ENCODE measurements at places on chromosomes 1 and 21.

- no peak for DNase-seq
Measured at GRCh38 chr1:186502087-186502486, 41.2 kb upstream of the PDC start.

GRCh38 chr1:80994934-80995333 is 805.8 kb upstream of the ADGRL2 start:
- no peak for DNase-seq

GRCh38 chr1:62601457-62601856 is 4.1 kb downstream of the ANGPTL3 start:
- no peak for DNase-seq

GRCh38 chr1:156546267-156546666 is 26.1 kb downstream of the IQGAP3 start:
- no peak for DNase-seq

GRCh38 chr21:16195538-16195910 is 465.7 kb downstream of the USP25 start:
- no peak for DNase-seq

GRCh38 chr1:6984986-6985385 is 199.7 kb downstream of the CAMTA1 start:
- no peak for DNase-seq

DNA sequence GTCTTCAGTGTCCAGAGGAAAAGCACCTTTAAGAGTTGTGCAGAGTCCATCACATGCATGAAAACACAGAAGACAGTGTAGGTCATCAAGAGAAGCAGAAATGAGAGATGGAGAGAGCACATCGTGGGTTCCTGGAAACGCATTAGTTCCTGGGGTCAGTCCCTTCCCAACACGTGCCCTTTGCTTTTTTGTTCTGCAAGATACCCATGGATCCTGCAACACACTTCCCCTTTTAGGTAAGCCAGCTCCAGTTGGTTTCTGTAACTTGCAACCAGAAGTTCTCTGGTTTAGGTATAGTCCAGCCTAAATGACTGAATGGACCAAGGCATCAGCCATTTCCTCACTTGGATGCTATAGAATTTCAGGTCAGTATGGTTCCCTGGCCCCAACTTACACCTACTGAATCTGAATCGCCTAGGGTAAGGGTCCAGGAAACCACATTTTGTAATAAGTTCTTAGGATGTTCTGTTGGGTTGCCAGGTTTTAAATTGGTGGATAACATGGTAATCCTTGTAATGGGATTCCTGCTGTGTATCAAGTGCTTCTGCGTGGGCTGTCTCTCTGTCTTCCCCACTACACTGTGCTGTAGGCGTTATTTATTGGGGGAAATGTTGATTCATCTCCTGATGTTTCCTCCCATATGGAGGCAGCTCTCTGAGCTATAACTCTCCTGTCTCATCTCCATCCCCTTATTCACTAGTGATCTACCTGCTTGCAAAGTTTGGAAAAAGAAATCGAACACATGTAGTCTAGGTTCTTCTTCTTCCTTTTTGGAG is 230.6 kb downstream of the TNR start:
- DNase-seq = no peak

Measured in stimulated activated CD8-positive, alpha-beta memory T cell treated with anti-CD3 and anti-CD28 coated beads, Interleukin-4, amount 100 ng/mL, for 1 hour (primary cell).